Stimulated activated naive CD4-positive, alpha-beta T cell (primary cell): ENCODE measurements at places on chromosomes 6 and 20.

GRCh38 chr6:119628691-119629594 is 279.4 kb upstream of the MAN1A1 start:
- DNase-seq: no peak

- no peak for DNase-seq
Measured at GRCh38 chr6:119346936-119347335, 2.6 kb downstream of the MAN1A1 start.

DNA sequence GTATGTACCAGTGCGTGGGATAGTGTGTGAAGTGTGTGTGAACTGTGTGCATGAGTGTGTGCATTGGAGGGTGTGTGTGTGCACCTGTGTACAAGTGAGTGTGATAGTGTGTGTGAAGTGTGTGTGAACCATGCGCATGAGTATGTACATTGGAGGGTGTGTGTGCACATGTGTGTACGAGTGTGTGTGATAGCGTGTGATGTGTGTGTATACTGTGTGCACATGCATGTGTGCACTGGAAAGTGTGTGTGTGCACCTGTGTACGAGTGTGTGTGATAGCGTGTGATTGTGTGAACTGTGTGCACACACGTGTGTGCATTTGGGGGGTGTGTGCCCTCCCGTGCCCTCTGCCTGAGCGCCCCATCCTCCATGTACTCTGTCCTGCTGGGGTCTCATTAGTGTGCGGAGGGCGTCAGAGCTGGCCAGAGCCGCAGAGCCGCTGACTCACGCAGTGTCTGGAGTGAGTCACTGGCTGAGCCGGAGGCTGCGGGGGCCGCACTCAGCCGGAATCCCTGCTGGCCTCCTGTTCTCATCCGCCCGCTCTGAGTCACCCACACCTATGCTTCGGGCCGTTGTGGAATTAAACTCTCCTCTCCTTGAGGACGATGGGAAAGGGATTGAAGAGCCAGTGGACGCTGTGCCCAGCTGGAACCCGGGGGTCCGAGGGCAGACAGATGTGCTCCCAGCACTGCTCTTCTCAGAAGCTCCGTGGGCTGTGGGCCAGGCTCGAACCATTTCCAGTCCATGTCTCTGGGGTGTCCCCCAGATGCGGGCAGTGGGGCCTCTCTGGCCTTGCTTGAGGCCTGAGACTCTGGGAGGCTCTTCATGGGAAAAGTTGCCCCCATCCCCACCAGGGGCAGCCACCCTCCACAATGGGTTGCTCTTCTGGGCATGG is 27.3 kb upstream of the STX16 start:
- no peak for DNase-seq

DNA sequence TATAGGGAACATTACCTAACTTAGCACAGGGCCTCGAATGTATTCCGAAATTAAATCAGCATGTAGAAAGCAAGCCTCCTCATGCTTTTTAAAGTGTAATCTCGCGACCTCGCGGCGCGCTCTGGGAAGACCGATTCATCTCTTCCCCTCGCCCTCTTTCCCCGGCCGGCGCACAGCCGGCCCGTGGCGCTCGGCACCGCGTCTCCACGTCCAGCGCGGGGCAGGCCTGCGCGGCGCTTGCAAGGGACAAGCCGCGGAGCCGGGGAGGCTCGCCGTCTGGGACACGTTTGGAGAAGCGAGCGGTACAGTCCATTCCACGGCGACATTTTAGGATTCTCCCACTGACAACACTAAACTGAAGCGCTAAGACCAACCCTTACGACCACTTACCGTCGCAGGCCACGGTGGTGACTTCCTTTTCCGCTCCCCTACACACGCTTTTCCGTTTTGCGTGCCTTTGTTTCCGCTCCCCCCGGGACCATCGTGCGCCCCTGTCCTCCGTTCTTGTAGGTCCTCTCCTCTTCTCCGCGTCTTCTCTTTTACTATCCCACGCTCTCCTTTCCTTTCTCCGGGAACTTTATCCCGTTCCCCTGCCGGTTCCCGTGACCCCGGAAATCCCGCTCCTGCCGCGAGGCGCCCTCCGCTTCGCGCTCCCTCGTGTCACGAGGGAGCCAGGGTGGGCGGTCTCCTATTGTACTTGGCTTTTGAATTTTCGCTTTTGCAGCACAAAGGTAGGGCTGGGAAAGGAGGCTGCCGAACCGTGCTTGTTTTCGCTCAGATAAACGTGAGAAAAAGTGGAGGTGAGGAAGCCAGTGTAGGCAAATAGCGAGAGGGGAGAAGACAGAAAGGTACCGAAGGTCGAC is at the start of gene ECHDC1:
ECHDC1 (minus strand) TSS at position 664 of the 863 bp plus-strand sequence. CDS start 12,581 bp downstream, outside the sequence.
- DNase-seq: peak; percentile 45

GRCh38 chr20:25226433-25227316 is 21.2 kb upstream of the PYGB start:
- no peak for DNase-seq

DNA sequence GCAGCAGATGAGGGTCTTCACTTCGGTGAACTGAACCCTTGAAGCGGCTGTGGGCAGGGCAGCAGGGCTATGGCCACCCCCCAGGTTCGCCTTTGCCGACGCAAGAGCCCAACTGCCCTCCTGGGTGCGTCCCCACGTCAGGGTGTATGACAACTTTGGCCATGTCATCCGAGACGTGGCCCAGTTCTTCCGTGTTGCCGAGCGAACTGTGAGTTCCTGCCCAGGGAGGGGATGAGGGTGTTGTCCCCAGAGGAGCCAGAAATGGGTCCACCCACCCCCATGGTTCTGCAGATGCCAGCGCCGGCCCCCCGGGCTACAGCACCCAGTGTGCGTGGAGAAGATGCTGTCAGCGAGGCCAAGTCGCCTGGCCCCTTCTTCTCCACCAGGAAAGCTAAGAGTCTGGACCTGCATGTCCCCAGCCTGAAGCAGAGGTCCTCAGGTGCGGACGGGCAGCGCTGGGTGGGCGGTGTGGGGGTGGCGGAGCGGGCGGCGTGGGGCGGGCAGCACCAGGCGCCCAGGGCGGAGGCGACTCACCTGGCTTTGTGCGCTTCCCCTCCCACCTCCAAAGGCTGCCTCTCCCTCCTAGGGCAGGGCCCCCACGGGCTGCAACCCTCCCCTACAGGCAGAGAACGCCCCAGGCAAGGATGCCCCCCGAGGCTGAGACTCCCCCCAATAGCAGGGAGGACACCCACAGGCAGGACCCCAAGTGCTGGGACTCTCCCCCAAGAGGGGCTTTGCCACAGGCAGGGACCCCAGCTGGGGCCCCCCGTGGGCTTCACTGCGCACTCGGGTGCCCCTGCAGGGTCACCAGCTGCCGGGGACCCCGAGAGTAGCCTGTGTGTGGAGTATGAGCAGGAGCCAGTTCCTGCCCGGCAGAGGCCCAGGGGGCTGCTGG is 6.2 kb upstream of the TNFRSF6B start:
- DNase-seq: no peak

DNA sequence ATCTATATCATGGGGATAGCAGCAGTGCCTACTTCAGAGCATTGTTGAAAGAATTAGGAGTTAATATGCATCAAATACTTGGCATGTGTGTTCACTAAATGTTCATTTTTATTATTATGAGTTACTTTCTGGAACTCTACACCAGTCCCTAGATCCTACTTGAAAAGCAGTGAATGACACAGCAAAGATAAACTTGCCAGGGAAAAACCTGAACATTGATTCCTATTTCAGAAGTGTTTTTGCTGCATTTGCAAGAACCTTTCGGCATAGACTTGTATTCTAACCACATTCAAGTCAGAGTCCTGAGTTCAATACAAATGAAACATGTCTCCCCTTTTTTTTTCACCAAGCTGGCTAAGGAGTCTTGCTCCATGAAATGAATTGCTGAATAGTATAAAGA is 187.4 kb upstream of the TAB2 start:
- no peak for DNase-seq

- no peak for DNase-seq
Measured at GRCh38 chr20:38290829-38291814, 12.8 kb upstream of the BPI start.

GRCh38 chr6:120122401-120122800 is 772.8 kb upstream of the MAN1A1 start:
- no peak for DNase-seq

- no peak for DNase-seq
Measured at GRCh38 chr20:32474967-32475811, 109.9 kb downstream of the NOL4L start.

DNA sequence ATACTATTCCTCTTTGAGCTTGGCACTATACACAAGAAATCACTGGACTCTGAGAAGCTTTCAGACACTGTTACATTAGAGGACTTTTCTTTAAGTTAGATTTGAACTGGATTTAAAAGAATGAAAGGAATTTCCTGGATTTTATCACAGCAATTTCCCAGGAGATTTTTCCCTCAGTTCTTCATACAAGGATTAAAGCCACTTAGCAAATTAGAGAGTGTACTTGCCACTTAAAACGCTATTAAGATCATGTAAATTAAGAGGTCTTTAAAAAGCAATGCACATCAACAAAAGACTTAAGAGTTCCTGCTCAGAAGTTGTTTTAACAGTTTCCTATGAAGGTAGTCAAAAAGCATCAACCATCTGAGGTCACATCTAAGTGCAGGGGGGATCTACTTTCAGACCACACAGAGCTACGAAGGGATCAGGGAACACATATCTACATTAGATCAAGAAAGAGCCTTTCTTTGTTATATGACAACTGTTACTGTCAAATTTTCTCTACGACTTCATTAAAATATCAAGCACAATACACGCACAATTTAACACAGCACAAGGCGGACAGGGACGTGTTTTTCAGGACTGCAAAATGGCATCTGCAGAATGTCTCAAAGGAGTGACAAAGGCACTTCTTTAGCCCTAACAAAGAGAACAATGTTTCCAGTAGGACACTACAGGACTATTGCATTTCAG is 65.8 kb downstream of the EPB41L2 start:
- DNase-seq: no peak

DNA sequence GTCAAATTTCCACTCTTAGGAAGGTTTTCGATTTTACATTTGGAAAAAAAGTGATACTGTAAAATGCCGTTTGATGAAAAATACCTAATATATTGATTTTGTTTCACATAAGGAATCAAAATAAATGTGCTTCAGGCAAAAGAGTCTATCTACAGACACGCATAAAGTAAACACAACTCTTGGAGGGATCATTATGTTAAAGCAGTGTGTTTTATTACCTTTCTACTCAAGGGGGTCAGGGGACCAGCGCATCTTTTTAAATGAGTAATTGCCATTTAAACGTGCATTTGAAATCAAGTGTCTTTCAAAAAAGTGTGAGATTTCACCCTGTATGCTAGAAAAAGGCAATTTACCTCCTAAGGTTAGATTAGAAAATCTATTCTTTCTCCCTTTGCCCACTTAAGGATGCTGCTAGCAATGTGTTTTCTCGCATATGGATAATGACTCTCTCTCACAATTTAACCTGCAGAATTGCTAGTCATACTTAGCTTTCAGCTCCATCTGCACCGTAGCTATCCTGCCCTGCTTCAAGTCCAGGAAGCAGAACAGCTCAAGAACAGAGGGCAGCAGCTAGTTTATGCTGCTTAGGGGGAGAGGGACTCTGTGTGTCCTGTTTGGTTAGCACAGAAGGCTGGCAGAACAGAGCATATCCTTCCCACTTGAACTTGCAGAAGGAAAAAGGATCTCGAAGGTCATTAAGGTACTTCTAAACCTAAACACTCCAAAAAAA is 35.0 kb downstream of the NKAIN2 start:
- DNase-seq: no peak
